Subcutaneous preadipocyte (primary cell): ENCODE measurements at places on chromosomes 6 and 20. TPM values are rescaled to one million over a fixed set of nuclear protein-coding genes. Genes with fewer than 3 reads are reported as not detected.

STX11 gene
- 1.5 and 1.6 TPM in 2 replicates for total RNA-seq

CD40 gene
- 4.7 and 9.6 TPM in 2 replicates for total RNA-seq

PAX1 gene
- total RNA-seq: not detected in 2 replicates

RCAN2 gene
- total RNA-seq: 0.78 and 7.0 TPM in 2 replicates

TNFRSF6B gene
- 8.2 and 10.7 TPM in 2 replicates for total RNA-seq
